HTR-8/SVneo (cell line): ENCODE measurements at places on chromosomes 1 and 21.

- no peak for DNase-seq
These were observed 163.2 kb upstream of the HMCN1 start for GRCh38 chr1:185570962-185571361.

DNA sequence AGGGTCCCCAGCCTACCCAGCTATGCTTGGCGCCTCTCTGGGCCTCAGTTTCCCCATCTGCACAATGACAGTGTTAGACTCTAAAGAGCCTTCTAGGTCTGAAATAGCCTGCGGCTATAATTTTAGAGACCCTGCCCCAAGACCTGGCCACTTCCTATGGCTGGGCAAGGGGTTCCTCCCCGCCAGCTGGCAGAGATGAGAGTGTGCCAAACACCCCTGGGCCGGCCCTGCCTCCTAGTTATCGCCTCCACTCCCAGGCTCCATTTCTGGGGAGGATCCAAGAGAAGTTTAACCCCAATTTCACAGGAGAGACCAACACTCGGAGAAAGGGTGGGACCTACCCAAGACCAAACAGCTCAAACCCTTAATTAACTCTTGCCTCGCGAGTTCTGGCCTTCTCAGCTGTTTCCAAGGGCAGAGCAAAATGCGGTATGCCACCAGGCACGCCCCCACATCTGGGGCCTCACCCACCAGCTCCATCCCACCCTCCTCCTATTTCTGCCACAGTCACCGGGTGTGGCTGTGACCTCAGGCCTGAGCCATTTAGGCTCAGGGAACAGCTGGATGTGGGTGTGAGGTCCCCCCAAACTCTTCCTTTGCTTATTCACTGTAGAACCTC, 35.7 kb downstream of the TTC39A start:
- no peak for DNase-seq

DNA sequence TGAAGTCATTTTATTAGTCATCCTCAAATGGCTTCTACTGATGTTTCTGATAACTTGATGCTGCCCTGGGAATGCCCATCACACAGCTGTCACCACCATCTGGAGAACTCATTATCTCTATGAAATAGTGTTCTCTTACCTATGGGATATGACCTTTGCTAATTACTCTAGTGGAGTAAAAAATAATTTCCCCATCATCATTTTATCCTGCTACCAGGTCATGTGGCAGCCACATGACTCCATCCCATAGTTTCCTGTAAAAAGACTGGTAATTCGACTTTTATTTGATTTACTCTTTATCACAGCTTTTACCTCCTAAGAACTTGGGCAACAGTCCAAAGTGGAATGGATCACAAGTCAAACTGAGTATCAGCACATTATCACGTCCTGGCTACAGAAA, 76.1 kb upstream of the USP25 start:
- no peak for DNase-seq

- no peak for DNase-seq
These were observed 119.3 kb downstream of the SYT2 start for GRCh38 chr1:202590975-202591411.

- no peak for DNase-seq
These were observed 101.0 kb downstream of the SIM2 start for GRCh38 chr21:36799869-36800268.
